Bronchial epithelial cell (primary cell): ENCODE measurements at places on chromosomes 2 and 18. TPM values are rescaled to one million over a fixed set of nuclear protein-coding genes. Genes with fewer than 3 reads are reported as not detected.
A peak's percentile ranks its signal among the peaks of the same experiment; 100 is the strongest.

- peak; percentile 69 for DNase-seq
These were observed 61.9 kb downstream of the KLHL29 start for GRCh38 chr2:23446916-23447315.

The UGT1A3 gene
- 2.7 TPM in 1 of 2 replicates, not detected in the other for total RNA-seq

The NDUFS1 gene
- total RNA-seq, result 72.5 and 103 TPM in 2 replicates

- no peak for DNase-seq
These were observed 764.3 kb downstream of the METTL4 start for GRCh38 chr18:1806884-1807615.

The RUFY4 gene
- total RNA-seq, result not detected in 2 replicates

The FKBP1B gene
- total RNA-seq, result 16.5 and 30.0 TPM in 2 replicates

DNA sequence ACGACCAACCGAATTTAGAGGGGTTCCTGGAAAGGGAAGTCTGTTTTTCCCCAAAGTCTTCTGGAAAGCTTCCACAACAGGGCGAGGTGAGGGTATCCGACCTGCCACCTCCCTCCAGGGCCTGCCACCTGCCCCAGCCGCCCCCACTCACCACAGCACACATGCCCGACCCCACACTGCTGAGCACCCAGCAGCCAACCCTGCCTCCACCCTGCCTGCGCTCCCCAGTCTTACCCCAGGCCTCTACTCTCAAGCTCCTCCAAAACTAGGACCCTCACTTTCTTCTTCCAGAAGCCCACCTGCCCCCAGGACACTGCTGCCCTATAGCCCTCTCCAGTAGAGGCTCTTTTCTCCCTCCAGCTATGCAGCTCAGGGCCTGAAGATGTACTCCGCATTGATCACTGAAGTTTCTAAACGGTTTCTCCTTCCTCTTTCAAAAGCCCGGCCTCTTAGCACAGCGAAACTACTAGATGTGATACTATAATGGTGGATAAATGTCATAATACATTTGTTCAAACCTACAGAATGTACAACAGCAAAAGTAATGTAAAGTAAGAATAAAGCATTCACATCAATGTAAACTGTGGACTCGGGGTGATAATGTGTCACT, 128.8 kb upstream of the SLC1A4 start:
- no peak for DNase-seq

DNA sequence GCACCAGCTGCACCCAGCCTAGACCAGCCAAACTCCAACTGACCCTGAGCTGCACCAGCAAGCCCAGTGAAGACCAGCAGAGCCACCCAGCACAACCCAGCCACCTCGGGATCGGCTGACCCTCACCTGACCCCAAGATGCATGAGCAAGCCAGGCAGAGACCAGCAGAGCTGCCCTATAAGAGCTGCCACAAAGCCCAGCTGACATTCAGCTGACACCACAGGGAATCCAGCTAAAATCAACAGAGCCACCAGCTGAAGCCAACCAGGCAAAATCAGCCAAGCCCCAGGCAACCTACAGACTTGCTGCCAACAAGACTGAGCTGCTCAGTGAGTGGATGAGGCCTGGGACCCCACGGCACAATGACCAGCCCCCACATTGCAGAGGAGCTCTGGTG, 54.6 kb downstream of the CYP27C1 start:
- DNase-seq, result no peak

DNA sequence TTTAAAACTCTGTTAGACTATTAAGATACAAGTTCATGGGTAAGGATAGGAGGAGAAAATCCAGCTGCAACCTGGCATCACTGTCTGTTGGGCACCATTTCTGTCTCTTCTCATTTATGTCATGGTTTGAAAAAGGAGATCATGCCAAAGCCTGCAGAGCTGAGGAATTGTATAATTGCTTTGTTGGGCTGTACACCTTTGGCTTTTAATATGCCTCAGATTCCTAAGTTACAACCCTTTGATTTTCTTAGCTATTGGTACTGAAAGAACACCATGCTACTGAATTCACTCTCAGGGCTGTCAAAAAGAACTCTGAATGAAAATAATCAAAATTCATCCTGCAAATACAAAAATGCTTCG, 174.3 kb downstream of the ACKR3 start:
- DNase-seq, result no peak

The TMEM185B gene
- 20.8 and 21.5 TPM in 2 replicates for total RNA-seq

DNA sequence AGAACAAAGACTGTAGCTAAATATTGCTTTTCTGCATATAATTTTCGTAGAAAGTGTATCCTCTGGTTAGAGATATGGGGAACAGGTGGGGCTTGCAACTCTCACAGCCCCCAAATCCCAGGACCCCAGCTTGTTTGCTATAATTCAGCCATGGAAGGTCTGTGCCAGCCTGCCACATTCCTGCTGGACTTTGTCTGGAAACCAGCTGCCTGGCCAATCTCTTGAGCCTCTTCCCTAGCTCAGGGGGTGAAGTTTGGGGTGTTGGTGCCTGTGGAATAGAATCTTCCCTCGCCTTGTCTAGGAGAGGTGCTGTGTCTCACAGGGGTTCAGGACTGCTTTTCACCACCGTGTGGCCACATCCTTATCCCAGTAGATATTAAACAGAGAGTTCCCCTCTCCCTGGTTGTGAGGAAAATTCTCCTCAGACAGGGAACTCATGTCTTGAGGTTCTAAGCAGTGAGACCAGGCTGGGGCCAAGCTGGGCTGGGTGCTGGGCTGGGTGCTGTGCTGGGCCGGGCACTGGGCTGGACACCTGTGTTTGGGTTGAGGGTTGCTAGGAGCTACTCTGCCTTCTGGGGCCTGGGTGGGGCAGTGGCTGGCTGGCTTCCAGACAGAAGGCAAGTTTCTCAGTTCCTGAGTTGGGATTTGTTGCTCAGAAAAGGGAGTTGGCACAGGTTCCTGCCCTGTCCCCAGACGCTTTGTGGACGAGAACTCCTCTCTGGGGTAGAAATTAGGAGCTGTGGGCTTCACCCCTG, 12.3 kb downstream of the TOGARAM2 start:
- peak; percentile 49 for DNase-seq

- DNase-seq, result no peak
These were observed 1.6 kb upstream of the RMDN2 start for GRCh38 chr2:37923308-37924055.

The C2orf76 gene
- total RNA-seq, result 4.7 and 12.3 TPM in 2 replicates

The SRD5A2 gene
- under 0.01 TPM in 1 of 2 replicates, not detected in the other for total RNA-seq

The SIX2 gene
- total RNA-seq, result 3.7 and 4.2 TPM in 2 replicates

- DNase-seq, result no peak
These were observed 10.6 kb upstream of the NUP35 start for GRCh38 chr2:183113630-183114029.

The SERPINB13 gene
- total RNA-seq, result 8.2 and 48.0 TPM in 2 replicates

GRCh38 chr2:157194097-157194688, 63.3 kb upstream of the GALNT5 start:
- peak; percentile 61 for DNase-seq

The CROCC2 gene
- 0.26 TPM in 1 of 2 replicates, not detected in the other for total RNA-seq

DNA sequence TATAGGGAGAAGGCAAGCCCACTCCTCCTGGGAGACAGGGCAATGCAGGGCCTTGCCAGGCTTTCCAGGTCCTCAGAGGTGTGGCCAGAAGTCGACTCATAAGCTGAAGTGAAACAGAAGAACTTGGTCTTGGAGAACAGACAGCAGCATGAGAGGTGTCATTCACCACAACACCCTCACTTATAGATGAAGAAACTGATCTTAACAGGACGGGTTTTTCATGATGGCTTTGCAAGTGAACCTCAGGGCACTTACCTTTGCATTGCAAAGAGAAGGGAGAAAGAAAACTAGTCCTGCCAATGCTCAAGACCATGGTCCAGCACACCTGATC, 198.8 kb downstream of the CYRIA start:
- no peak for DNase-seq

DNA sequence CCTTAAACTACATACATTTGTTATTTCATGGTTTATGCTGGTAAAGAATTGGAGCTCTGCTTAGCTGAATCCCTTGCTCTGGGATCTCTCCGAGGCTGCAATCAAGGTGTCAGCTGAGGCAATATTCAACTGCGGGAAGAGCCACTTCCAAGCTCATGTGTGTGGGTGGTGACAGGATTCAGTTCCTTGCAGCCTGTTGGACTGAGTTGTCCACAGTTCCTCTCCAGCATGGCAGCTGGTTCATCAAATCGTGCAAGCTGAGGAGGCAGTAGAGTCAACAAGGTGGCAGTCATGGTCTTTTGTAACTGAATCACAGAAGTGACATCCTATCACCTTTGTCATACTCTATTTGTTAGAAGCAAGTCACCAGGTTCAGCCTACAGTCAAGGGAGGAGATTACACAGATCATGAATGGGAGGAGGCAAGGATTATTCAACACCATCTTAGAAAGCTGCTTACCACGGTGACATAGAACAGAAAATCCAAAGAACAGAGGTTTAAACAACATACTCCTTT, 56.9 kb downstream of the CTIF start:
- DNase-seq, result no peak

- DNase-seq, result no peak
These were observed 130.3 kb upstream of the CTAGE1 start for GRCh38 chr18:22547807-22548561.

DNA sequence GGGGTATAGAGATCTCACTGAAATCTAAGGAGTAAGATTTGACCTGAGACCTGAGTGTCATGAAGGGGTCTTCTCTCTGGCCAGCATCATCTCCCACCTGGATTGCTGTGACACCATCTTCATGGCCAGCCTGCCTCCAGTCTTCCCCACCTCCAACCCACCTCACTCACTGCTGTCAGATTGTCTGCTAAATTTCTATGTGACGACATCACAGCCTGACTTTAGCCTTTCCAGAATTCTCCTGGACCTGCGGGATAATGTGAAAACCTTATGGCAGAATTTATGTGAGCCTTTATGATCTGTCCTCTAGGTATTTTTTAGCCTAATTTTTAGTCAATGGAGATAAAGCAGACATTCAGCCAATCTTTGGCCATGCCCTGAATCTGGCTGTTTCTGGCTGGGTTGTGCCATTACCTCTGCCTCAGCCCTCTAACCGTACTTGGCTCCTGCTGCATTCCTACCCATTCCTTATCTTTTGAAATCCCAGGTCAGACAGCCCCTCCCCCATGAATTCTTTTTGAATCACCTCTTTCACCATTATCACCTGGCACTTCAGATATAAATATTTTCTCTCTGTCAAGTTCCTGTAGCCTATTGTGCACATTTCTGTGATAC, 66.4 kb upstream of the MMADHC start:
- no peak for DNase-seq

- peak; percentile 42 for DNase-seq
These were observed 172.1 kb downstream of the GFPT1 start for GRCh38 chr2:69214898-69215297.

GRCh38 chr18:48904091-48904490, 46.7 kb downstream of the SMAD7 start:
- DNase-seq, result no peak

GRCh38 chr18:45621061-45621511, 5.8 kb downstream of the SLC14A2 start:
- peak; percentile 48 for DNase-seq
